ENCODE measurements at places on chromosomes 3 and 15.
A peak's percentile ranks its signal among the peaks of the same experiment; 100 is the strongest.

- peak; percentile 53 for DNase-seq
Observed at GRCh38 chr3:189961522-189962161, 159.1 kb downstream of the P3H2 start.

DNA sequence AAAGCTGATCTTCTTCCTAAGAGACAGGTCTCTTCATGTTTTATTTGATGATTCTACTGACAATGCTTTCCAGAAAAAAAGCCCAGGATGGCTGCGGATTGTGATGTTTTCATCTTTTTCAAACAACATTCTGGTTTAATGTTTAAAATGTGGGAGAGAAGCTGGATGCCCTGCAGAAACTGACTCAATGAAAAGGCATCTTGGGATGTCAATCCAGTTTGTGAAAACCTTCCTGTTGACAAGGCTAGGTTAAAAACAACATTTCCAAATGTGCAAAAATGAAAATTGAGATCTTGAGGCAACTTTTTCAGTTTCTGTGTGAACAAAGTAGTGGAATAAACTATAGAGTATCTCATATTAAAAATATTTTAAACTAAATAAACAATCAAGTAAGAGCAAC lies 156.0 kb upstream of the MRPL3 start:
- DNase-seq: no peak

- DNase-seq: no peak
Observed at GRCh38 chr3:49175530-49175929, 4.1 kb downstream of the KLHDC8B start.

DNA sequence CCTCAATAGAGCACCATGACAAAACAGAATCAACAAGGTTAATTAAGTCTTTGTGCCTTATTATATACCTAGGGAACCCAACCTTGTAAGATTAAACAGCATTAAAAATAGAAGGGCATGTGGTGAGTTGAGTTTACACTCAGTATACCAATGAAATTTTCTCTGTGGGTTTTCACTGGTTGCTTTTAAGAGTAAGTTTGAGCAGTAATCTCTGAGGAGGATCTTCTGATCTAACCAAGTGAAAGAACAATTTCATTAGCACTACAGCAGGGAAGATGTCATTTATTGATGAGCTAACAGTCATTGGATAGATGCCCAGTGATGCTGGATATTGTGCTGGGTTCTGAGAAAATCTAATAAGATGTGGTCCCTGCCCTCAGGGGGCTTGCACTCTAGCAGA lies 26.9 kb upstream of the AKAP13 start:
- DNase-seq: no peak

DNA sequence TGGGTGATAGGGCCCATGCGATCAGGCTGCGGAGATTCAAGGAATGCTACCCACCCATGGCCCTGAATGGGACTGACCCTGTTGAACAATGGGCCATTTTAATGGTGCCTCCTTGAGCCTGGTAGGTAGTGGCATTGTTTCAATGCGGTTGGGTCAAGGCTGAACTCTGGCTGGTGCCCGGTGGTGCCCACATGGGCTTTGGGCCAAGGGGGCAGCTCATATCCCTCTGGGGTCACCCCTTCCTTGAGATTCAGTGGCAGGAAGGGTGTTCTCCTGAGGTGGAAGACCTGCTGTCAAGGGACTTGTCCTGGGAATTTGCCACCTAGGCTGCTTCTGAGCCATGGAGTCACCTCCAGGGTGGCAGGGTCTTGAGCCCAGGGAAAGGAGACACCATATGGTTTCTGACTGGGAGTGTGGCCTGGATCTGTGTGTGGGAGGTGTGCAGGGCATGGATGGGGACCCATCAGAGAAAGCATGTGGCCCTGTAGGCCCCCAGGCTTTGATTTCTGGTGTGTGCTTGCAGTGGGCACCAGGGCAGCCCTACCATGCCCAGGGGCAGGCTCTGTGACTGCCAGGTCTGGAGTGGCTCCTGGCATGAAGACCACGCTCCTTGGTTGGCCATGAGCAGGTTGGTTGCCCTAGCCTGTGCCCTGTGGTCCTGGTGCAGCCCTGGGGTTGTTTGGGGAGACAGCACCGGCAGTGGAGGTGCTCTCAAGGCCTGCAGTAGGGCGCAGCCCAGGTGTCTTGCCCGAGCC lies 199.9 kb downstream of the UBE3A start:
- DNase-seq: no peak

GRCh38 chr3:95235916-95236315 lies 1173.1 kb downstream of the NSUN3 start:
- no peak for DNase-seq

All from stimulated activated CD4-positive, alpha-beta T cell treated with anti-CD3 and anti-CD28 coated beads, Interleukin-15, amount 100 ng/mL, for 1 hour (primary cell).